ENCODE measurements at places on chromosomes 7 and 10.

- DNase-seq, result no peak
Measured at GRCh38 chr10:59033622-59034021, 142.8 kb upstream of the PHYHIPL start.

GRCh38 chr10:64873959-64874358 is 1352.8 kb downstream of the REEP3 start:
- DNase-seq, result peak; percentile 27

- DNase-seq, result no peak
Measured at GRCh38 chr7:17620566-17620965, 319.7 kb downstream of the SNX13 start.

DNA sequence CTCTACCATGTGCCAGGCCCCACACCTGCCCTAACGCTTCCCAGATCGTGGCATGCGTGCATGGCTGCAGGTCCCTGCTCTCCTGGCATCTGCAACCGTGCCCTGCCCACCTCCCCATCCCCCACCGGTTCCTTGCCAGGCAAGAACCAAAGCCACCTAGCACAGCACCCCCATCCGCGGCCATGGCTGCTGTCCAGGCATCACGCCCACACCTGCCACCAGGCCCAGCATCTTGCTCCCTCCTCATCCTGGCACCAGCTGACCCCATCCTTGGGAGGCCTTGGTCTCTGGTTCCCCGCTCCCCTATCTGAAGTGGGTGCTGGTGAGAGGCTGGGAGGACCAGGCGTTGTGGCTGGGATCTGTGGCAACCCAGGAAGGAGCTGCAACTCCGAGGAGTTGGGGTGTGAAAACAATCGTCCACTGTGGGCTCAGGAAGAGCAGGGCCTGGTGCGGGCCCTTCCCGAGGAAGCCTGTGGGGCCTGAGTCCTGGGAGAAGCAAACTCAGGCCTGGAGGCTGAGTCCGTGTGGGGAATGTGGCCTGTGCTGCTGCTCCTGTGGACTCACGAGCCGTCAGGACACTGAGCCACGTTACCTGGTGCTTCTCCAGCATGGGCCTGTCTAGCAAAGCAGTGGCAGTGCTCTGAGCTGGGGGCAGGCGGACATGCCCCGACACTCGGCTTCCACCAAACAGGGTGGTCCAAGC is 417.1 kb downstream of the DNAJB6 start:
- DNase-seq, result no peak

DNA sequence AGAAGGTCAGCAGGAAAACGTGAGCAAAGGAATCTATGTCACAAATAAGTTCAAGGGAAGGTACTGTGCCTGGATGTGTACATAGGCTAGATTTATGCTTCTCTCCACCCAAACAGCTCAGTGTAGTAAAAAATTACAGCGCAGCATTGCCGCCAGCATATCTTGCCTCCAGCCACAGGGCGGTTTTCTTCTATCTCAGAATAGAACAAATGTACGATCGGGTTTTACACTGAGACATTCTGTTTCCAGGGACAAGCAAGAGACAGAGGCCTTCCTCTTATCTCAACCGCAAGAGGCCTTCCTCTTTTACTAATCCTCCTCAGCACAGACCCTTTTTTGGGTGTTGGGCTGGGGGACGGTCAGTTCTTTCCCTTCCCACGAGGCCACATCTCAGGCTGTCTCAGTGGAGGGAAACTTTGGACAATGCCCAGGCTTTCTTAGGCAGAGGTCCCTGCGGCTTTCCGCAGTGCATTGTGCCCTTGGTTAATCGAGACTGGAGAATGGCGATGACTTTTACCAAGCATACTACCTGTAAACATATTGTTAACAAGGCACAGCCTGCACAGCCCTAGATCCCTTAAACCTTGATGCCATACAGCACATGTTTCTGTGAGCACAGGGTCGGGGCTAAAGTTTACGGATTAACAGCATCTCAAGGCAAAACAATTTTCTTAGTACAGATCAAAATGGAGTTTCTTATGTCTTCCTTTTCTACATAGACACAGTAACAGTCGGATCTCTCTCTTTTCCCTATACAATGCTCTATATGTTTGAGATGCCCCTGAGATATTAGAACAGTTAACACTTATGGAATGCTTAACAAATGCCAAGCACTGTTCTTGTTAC is 11.6 kb upstream of the ABHD11 start:
- no peak for DNase-seq

DNA sequence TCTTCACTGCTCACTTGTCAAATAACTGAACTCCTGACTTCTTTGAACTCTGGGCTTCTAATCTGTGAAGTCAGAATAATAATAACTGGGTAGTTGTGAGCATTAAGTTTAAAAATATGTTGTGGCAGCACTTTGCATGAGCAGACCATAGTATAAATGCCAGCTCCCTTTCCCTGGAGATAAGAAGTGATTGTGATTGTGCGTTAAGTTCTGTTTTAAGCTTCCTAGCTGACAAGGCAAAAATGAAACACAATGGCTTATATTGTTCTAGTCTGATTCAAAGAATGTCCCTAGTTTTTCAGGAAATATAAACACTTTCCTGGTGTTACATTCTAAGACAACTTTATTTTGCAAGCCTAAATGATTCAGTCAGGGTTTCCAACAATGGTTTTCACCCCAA is 61.8 kb downstream of the PTPRE start:
- peak; percentile 74 for DNase-seq

- DNase-seq, result no peak
Measured at GRCh38 chr7:152872745-152873118, 113.2 kb downstream of the ACTR3B start.

DNA sequence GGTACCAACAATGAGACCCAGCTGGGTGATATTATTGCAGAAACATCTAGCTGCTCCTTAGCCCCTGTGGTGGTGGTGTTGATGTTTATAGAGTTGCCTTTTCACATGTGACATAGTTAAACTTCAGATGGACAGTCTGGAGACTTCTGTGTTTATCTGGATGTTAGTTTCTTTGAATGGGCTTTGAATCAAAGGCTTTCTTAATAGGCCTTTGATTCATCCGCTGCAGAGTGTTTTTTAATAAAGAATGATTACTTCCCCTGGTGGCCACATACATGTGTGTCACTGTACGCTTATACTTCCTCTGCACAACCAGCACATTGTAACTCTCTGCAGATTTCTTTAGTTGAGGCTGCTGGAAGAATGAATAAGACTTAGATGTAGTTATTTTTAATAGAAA is 221.0 kb downstream of the DYNC1I1 start:
- DNase-seq, result no peak

DNA sequence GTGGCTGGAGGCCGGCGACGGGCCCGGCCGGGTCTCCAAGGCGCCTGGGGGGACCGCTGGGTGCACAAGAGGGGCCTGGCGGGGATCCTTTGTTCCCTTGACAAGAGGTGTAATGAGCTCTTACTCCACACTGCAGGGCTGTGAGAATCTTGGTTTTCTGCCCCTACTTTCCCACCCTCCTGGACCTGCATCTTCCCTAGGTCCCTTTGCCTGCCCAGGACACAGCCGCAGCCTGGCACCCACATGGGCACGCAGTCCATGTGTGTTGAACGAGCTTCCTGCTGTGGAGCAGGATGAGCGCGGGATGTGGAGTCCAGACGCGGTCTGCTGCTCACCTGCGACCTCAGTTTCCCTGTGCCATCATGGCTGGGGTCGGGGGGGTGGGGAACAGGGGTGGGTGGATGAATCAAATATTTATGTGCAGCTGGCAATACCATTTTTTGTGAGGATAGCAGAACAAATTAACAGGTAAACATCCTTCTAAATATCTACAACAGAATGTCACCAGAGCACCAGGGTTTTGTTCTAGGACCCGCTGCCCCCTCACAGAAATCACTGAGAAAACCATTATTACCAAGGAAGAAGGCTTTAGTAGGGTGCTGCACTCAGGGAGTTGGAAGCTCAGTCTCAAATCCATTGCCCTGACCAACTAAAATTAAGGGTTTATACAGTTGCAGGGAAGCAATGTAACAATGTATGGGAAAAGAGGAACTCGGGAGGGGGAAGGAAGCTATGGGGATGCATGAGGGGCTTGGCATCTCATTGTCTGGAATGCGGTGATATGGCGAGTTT is 474 bp upstream of the NSMCE4A start:
- DNase-seq, result no peak

GRCh38 chr7:23164846-23165245 is 17.0 kb upstream of the NUP42 start:
- no peak for DNase-seq

DNA sequence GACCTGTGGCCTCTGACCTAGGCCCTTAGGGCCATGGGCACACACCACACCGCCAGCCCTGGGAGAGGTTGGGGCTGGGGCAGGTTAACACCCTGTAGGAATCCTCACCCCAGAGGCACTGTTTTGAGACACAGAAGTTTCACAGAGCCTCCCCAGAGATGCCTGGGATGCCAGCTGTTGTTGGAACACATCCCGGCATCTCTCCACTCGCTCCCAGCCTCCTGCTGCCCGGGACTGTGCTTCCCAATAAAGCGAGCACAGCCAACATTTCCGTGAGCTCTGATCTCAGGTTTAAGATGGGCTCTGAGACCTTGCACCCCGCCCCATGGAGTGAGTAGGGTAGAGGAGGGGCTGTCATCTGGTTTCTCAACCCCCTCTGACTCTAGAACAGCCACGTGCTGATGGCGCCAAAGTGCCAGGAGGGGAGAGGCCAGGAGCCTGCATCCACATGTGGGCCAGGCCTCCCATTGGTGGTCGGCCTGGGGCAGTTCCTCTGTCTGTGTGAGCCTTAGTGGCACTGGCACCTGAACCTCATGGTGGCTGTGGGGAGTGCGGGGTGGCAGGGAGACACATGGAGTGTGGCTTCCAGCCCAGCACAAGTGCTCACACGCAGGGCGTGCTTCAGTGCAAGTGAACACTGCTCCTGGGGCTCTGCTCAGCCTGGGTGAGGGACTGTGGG is 54.7 kb downstream of the RASGEF1A start:
- no peak for DNase-seq

DNA sequence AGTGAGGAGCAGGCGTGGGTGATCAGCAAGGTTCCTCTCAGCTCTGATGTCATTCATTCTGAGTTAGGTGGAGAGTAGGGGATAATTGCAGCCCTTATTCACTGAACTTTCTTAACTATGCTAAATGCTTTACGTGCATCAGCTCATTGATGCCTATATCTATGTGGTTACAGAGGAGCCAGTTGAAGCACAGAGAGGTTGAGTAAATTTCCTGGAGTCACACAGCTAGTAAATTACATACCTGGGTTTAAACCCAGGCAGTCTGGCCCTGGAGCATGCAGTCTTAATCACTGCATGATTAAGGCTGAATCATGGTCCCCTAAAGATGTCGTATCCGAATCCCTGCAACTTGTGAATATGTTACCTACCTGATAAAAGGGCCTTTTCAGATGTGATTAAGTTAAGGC is 99.6 kb downstream of the GRK5 start:
- DNase-seq, result peak; percentile 51

DNA sequence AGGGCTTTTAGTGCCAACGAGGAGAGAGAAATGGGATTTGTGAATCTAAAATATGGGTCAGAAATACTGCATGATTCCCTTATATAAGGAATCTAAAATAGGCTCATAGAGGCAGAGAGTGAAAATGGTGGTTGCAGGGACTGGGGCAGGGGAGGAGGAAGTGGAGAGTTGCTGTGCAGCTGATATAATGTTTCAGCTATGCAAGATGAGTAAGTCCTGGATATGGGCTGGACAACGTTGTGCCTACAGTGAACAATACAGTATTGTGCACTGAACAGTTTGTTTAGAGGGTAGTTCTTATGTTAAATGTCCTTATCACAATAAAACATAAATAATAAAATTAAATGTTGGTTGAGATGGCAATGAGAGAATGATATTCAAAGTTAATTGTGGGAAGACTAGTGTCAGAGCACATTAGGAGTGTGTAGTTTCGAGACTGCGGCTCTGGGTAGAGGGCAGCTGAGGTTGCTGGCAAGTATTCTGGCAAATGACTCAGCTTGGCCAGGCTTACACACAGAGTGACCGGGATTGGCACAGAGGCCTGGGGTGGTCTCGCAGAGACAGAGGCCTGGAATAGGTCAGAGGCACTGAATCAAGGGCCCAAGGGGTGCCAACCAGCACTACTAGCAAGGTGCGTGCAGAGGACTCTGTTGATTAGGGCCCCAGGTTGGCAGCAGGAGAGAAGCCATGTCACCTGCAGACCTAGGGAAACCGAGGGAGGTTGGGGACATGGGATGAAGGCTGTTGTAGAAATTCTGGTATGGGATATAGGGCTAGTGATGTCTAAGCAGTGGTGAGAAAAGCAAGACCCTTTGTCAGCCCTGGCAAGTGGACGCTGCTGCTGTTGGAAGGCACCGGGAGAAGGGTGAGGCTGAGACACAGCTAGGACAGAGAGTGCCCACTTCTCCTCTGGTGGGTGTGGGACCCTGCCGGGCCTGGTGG is 2.8 kb upstream of the DEPP1 start:
- peak; percentile 93 for DNase-seq

DNA sequence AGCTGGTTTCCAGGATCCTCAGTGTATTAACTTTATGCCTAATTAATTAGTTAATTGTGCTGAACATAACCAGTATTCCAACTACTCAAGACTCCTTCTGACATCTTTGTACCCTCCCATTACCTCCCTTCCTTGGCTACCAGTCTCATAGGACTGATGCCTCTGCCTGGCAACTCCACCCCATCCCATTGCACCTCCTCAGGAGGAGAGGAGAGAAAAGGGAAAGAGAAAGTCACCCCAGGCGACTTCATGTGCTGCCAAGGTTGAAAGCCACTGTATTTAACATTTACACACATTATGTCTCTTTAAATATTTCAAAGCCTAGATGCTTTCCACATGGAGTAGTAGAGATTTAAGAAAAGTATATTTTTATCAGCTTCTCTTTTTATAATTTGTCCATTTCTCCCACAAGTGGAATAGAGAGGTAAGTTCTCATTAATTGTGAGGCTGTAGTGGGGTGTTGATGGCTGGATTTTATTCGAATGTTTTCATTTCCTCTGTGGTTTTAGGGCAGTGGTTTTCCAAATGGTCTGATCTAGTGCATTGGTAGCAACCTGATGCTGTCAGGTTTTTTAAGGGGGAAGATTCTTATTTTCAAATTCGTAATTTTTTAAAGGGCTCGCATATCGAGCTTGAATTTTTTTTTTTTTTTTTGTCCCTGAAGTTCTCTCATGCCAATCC is 148.0 kb downstream of the BICC1 start:
- peak; percentile 58 for DNase-seq

- DNase-seq, result peak; percentile 79
Measured at GRCh38 chr10:33900596-33900995, 566.1 kb upstream of the NRP1 start.

- DNase-seq, result peak; percentile 6
Measured at GRCh38 chr7:80794631-80795573, 123.9 kb downstream of the SEMA3C start.

GRCh38 chr10:102959360-102959759 is 41.3 kb downstream of the CNNM2 start:
- no peak for DNase-seq

- no peak for DNase-seq
Measured at GRCh38 chr7:150324373-150324961, 1.1 kb upstream of the ACTR3C start.
